Mesendoderm (in vitro differentiated cells): ENCODE measurements at places on chromosomes 2 and 18.

GRCh38 chr2:238158509-238159070, at the start of gene ERFE:
Gene ERFE, plus strand, starts transcription at chr2:238158970. Its CDS starts 38 bp downstream, at chr2:238159008.
- H3K4me1 ChIP-seq: no peaks in the 10 kb centered on the region
- peaks cover 8% of the 10 kb centered on the region for H3K27me3 ChIP-seq
- H3K4me3 ChIP-seq: no peak within 1 kb of the TSS
- DNase-seq: peak; percentile 65

DNA sequence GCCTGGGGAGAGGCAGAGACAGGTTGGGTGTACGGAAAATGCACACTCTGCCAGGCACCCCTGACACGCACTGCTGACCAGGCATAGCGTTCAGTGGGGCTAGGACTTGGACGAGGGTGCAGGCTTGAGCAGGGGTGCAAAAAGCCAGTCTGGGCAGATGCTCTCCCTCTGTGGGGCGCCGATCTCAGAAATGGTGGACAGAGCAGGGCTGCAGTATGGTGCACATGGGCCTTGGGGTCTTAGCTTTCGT, 1.0 kb upstream of the ARHGEF4 start:
- peaks cover 7% of the 10 kb centered on the region for H3K27me3 ChIP-seq
- H3K36me3 ChIP-seq: no peaks in the 10 kb centered on the region
- no peaks in the 10 kb centered on the region for H3K4me1 ChIP-seq
- no peak overlapping the region for H3K27ac ChIP-seq

DNA sequence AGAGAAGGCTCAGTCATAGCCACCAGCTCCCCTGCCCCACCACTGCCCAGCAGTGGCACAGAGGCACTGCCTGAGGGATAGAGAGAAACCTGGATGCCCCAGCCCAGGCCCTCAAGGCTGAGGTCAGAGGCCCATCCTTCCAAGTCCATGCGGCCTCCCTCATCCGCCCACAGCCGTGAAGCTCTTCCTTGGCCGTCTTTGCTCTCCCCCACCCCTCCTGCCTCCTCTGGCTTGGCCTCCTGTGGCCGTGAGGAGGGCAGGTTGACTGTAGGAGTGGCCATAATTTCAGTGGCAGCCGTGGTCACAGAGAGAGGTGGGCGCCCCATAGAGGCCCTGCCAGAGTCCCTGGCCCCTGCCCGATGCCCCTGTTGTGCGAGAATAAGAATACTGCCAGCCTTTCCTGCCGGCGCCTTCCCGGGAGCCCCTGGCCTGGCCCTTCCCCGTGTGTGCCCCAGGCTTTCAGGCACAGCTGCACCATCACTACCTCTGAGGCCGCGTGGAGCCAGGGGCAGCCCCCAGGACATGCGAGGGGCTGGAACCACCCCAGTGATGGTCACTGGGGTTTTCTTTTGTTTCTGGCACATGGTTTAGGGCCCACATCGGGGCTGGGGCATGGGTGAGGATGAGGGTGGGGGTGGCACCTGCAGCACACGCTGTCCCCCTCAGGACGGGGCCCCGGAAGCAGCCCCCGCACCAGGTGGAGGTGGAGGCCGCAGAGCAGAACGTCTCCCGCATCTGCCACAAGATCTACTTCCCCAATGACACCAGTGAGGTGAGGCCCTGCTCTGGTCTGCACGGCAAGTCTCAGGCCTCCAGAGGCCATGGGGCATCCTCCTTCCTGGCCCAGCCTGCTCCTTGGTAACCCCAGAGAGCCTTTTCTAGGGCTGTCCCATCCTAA, 13.1 kb upstream of the GPR17 start:
- H3K27ac ChIP-seq: no peak overlapping the region
- H3K4me3 ChIP-seq: no peak overlapping the region
- DNase-seq: no peak
- H3K27me3 ChIP-seq: no peaks in the 10 kb centered on the region

DNA sequence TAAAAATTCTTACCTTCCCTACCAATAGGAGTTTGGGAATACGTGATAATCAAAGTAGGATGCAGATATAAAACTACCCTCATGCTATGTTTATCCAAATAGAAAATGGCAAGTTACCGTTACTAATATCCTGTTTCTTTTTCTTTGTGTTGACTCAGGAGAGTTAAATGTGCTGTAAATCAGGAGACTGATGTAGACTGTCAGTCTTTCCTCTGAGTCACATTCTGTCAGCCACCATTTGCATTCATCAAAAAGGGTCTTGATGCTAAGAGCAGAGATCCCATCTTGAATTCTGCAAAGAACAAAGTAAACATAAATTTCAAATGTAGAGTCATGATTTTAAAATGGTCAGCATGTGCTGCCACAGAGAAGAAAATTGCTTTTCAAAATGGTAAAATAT, 712.8 kb downstream of the SOCS6 start:
- no peaks in the 10 kb centered on the region for H3K4me1 ChIP-seq
- no peak overlapping the region for H3K4me3 ChIP-seq

GRCh38 chr2:149383340-149383739, 53.0 kb downstream of the LYPD6 start:
- H3K27ac ChIP-seq: no peak overlapping the region
- peaks cover 15% of the 10 kb centered on the region for H3K4me1 ChIP-seq
- no peak for DNase-seq
- H3K4me3 ChIP-seq: no peak overlapping the region

DNA sequence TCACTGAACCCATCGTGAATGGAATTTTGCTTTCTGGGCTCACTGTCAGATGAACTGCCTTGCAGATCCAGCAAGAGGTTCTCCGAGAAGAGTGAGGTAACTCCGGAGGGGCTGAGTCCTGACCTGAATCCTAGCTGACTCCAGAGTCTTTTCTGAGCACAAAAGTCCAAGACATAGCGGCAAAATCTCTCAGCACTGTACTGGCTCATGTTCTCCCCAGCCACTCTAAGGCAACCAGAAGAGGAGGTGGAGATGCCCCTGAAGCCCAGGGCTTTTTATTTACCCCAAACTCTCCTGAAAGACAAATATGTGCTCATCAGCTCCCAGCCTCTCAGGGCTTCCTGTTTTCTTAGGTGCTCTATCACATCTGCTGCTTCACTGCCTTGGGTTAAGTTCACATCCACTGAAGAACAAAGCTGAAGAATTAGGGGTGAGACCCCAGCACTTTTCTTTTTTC, 221.8 kb downstream of the MREG start:
- H3K36me3 ChIP-seq: no peaks in the 10 kb centered on the region
- DNase-seq: no peak
- peak overlapping the region; percentile 19 for H3K27ac ChIP-seq
- H3K4me3 ChIP-seq: no peak overlapping the region
